ENCODE measurements at places on chromosomes 2 and 18.
A peak's percentile ranks its signal among the peaks of the same experiment; 100 is the strongest.

DNA sequence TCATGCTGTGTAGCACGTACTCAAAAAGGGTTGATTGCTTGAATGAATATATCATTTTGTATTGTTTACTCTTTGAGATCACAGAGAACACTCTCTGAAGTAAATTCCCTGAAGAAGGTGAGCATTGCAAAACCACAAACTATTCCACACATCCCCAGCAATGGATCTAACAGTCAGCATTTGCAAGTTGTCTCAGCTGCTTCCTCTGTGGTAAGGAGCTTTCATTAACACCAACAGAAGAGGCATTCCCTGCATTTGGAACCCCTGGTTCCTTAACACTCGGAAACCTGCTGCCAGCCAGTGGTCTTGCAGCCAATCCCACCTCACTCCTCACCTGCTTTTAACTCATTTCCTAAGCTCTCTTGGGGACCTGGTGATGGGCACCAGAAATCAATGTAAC lies 108.4 kb downstream of the IRS1 start:
- no peak for DNase-seq

GRCh38 chr18:45728336-45729010 lies 4.5 kb downstream of the SLC14A1 start:
- no peak for DNase-seq

DNA sequence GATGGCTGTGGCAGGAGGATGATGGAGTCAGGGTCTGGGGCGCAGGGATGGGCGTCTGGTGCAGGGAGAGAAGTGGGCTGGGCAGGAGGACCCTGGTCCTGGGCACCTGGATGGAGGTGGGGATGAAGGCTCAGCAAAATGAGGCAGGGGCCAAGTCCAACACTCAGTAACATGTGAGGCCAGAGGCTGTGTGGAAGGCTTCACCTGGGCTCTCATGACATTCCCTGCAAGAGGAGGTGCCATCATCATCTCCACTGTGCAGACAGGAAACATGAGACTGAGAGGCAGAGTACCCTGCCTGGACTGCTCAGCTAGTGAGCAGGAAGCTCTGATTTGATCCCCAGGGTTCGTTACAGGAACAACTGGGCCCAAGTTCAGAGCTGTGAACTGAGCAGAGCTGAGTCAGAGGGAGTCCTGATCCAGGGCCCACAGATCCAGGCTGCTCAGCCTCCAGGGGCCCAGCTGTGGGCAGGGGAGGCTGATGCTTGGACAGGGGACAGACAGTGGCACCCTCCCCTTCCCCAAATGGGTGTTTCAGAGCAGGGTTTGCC lies 36.9 kb downstream of the HJURP start:
- DNase-seq: peak; percentile 2

- DNase-seq: no peak
Measured at GRCh38 chr2:53848062-53848461, 11.7 kb downstream of the GPR75 start.

- DNase-seq: no peak
Measured at GRCh38 chr18:47409519-47409918, 158.1 kb upstream of the SKOR2 start.

DNA sequence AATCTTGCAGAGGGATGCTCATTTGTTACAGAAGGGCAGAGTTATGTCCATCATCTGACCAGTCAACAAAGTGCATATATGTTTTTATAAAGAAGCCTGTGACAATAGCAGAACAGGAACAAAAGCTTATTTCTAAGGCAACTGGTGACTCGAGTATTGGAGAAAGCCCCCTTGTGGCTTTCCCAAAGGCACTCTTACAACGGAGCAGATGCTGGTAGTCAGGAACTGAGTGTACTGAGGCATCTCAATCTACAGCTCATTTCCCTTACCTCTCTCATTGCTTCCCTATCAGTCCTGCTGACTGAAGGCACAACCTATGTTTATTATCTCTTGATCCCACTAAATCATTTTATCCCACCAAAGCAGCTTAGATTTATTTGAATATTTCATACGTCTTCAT lies 557.1 kb upstream of the CHAC2 start:
- peak; percentile 20 for DNase-seq

DNA sequence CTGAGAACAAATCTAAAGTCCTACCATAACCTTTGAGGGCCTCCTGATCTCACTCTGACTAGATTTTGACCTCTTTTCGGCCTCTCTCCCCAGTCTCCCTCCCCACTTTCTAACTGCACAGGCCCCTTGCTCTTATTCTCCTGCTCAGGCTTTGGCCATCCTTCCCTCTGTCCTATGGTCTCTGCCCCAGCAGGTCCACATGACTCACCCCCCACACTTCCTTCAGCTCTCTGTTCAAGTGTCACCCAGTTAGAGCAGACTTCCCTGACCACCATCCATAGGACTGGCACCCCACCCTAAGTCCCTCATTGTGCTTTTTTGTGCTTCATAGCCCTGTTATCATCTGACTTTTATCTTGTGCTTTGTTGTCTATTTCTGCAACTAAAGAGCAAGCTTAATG lies 41.2 kb upstream of the NT5C1B start:
- DNase-seq: no peak

GRCh38 chr2:223995569-223995968 lies 38.3 kb downstream of the MRPL44 start:
- no peak for DNase-seq

- DNase-seq: peak; percentile 21
Measured at GRCh38 chr2:115163572-115163971, 721.1 kb downstream of the DPP10 start.

- no peak for DNase-seq
Measured at GRCh38 chr2:190328573-190329147, 9.0 kb upstream of the HIBCH start.

- DNase-seq: no peak
Measured at GRCh38 chr2:240401781-240402551, 33.5 kb upstream of the GPC1 start.

DNA sequence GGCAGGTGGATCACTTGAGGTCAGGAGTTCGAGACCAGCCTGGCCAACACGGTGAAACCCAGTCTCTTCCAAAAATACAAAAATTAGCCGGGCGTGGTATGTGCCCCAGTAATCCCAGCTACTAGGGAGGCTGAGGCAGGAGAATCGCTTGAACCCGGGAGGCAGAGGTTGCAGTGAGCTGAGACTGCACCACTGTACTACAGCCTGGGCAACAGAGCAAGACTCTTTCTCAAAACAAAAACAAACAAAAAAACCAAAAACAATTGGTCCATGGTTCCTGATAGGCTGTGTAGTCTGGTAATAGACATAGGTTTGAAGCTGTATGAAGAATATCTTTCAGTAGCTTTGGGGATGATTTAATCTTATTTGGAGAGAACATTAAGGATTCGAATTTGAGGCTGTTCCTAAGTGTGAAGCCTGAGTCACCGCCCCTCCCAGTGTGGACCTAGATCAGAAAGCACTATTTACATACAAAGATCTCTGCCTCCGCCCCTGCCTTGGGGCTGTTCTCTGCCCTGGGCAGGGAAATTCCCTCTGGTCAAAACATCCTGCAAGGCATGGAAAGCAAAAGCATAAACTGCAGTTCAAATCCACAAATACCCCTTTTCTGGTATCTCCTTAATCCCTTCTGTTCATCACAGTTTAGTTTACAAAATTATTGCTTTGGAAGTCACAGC lies 52.8 kb upstream of the PMAIP1 start:
- DNase-seq: no peak

DNA sequence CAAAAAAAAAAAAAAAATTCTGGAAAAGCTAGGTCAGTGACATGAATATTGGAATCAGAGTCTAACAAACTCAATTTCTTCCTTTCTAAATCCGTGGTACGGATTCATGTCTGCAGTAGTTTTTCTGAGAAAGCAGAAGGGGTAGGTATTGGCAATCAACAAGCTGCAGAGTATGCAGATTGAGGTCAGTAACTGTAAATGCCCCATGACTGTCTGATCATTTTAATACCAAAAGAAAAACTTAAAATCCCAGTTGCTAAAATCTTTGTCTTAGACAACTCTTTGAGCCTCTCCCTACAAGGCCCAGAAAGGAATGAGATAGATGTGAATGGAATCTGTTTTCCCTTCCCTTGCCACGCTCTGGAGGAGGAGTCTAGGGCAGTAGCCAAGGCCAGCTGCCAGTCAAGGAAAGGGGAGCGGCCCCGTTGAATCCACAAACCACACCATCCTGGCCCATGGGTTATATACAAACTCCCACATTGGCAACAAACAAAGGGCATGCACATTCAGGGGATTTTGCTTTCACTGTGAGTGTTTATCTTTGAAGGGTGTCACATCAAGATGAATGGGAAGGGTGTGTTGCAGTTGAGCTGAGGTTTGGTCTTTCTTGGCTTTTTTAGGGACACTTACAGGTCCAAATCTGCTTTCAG lies 6.1 kb upstream of the CASP8 start:
- no peak for DNase-seq

GRCh38 chr2:199572571-199572970 lies 114.8 kb upstream of the SATB2 start:
- DNase-seq: peak; percentile 57

- no peak for DNase-seq
Measured at GRCh38 chr2:160680294-160680693, 186.7 kb upstream of the RBMS1 start.

- no peak for DNase-seq
Measured at GRCh38 chr18:43605224-43605623, 327.9 kb upstream of the SYT4 start.

DNA sequence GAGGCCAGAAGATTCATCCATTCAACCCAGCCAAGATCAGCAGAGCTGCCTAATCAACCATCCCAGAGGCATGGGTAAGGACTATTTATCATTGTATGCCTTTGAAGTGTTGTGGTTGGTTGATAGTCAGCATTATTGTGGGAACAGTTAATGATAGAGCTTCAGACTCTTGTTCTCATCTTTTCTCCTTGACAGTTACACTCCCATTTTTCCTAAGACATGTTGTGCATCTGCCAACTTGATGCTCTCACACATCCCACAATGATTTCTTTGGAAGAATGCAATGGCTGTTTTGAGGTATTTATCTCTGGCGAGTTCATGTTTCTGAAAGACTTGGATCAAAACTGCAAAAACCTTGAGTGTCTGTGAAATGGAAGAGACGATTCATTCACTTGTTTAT lies 55.4 kb downstream of the FASTKD2 start:
- no peak for DNase-seq

DNA sequence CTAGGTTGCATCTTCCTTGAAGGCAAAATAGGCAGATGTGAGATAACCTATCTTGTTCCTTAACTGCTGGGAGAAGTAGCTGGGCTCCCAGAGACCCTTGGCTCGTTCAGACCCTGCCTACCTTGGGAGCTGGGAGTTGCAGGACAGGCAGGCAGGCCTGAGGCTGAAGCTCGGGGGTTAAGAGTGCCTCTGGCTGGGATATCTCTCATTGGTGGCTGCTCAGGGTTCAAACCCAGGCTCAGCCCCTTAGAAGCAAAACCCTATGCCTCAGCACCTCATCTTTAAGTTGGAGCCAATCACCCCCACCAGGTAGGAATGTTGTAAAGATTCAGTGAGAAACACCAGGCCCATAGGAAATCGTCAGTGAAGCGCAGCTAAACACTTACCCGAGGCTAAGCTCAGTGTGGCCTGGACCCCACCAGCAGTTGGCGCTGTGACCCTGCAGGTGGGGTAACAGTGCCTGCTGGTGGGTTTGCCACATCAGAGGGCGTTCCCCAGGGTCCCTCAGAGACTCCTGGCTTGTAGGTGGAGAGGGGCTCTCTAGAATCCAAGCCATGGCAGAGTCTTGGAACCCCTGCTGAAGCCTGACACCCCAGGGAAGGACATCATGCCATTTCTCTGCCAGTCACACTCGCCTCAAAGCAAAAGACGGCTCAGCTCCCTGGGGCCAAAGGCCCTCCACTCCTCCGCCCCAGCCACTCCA lies 54.6 kb upstream of the GPR17 start:
- peak; percentile 76 for DNase-seq

DNA sequence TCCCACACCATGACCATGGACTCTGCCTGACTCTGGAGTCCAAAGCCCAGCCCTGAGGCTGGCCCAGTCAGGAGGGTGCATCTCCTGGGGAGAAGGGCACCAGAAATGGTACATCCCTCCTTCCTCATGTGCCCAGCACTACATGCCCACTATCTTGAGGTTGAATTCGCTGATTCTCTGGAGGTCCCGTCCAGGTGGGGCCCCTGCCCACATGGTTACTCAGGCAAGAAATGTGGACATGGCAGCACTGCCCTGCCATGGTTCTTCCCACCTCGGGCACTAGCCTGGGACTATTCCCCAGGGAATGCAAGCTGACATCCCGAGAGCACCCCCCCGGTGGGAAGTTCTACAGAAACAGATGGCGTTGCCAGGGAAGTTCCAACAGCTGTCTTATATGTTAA lies 15.3 kb upstream of the HES6 start:
- no peak for DNase-seq

GRCh38 chr2:220940646-220941045 lies 631.5 kb downstream of the EPHA4 start:
- no peak for DNase-seq

DNA sequence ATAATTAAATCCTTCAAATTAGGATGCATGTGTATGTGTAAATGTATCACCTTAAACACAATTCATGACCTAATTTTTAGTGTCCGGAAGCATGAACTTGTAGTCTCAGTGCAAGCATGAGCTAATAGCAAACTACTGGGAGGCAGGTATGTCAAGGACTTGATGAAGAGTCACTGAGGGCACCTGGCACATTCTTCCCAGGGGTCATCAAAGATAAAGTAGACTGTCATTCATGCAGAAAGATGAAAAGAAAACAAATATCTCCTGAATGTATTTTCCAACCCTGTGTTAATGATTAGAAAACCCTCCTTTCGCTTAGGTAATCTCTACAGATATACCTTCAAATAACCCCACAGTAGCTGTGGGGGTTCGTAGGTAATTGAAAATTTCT lies 234.9 kb downstream of the SOCS6 start:
- no peak for DNase-seq

DNA sequence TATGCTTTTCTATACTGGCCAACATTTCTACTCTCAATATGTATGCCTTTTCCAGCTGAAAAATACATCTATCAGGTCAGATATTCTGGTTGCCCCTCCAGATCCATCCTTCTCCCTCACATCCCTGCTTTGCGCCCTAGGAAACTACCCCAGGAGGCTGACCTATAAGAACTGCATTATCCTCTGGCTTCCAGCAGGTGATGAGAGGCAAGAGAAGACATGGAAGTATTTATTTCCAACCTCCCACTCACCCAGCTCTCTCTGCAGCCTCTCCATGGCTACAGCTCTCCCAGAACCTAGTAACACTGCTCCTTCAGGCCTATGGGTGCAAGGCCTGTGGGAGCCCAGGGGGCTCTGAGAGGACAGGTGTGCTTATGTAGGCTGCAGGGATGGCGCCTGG lies 42.9 kb downstream of the ARID5A start:
- DNase-seq: no peak

DNA sequence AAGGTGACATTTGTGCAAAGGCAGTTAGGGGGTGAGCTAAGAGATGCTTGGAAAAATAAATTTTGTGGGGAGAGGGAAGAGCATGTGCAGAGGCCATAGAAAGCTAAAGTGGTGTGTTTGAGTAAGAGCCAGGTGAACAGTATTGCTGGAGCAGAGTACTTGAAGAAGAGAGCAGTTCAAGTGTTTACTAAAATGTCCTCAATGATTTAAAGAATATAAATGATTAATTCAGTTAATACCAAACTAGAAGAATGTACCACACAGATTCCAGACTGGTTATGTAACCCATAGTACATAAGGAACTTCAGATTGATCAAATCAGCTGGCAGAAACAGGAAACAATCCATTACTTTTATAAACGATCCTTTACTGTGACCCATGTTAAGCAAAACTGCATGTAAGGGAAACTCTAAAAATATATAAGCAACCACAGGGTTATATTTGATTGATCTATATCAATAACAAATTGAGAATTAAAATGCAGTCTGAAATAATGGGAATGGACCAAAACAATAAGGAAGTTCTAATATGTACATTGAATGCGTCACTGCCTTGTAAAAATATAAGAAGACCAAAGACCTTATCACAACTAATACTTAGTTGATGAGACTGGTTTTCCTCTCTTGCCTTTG lies 76.9 kb downstream of the LDAH start:
- no peak for DNase-seq

- no peak for DNase-seq
Measured at GRCh38 chr2:71685073-71685848, 231.9 kb downstream of the DYSF start.

Measured in HAP-1 (cell line).